Stimulated activated CD8-positive, alpha-beta memory T cell treated with anti-CD3 and anti-CD28 coated beads, Interleukin-7, amount 100 ng/mL, for 4 hours (primary cell): ENCODE measurements at places on chromosomes 5 and 9.

DNA sequence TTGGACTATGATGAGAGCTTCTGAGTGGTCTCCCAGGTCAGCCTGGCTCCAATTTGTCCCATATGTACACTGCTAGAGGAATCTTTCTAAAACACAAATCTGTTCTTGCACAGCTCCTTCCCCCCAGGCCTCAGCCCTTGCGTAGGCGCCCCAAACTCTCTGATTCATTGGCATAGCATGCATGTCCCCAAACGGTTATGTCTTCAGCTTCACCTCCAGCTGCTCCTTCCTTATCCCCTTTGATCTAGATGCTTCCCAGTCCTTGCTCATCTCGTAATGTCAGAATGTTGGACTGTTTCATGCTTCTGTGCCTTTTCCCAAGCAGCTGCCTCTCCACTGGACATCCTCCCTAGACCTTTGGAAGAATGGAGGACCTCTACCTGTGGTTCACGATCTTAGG lies 60.1 kb upstream of the BASP1 start:
- no peak for DNase-seq

- DNase-seq: no peak
Measured at GRCh38 chr5:74406844-74407243, 233.7 kb downstream of the ENC1 start.

DNA sequence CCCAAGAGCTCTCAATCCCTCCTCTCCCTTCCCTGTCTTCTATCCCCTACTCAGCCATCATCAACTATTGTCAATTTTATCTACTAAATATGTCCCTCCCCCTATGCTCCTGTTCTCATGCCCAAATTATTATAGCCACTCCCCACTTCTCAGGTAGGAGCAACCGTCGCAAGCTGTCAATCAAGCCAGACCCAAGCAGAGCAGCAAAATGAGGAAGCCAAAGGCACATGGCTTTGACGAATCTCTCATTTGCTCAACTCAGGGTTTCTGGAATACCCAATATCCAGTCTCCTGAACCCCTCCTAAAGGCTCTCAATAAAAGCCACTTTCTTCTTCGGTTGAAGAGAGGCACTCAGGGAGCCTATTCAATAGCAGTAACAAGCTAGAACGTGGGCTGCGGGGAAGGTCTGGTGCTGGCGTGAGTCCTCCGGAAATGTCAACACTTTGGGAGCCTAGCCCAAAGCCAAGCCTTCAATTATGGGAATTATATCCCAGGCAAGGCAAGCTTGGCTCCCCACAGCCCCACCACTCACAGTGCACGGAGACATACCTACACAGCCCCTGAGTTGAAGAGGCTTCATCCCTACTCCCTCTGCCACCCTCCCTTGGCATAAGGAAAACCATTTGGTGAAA lies 47.7 kb downstream of the SIL1 start:
- no peak for DNase-seq

DNA sequence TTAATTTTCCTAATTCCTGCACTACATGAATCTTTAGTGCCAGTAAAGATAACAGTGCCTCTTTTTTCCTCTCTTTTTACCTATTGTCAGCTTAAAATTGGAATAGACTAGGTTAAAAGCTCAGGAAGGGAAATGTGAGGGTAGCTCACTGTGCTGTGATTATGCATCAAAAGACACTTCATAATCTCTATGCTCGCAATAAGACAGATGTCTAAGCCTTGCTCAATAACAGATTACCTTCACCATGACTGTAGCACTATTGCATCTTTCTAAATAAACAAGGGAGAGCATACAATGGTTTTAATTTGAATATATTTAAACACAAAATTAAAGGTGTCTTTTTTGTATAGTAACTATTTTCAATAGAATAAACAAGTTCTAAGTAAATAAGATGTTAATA lies 130.1 kb downstream of the FBN2 start:
- no peak for DNase-seq

DNA sequence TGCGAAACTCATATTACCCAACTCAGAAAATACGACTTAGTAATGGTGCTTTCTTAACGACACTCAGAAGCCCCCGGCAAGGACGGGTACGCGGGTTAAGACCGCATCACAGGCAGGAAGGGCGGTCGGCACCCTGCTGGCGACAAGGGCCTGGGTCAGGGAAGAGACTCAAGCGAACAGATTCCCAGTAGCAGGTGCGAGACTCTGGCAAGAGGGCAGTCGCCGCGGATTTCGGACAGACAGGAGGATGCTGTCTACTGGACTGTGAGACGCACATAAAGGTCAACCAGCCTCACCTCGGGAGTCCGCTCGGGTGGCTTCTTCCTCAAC lies 398 bp downstream of the RAPGEF6 start:
- peak; percentile 38 for DNase-seq
